Foreskin keratinocyte (primary cell): ENCODE measurements at places on chromosomes 4 and X.

DNA sequence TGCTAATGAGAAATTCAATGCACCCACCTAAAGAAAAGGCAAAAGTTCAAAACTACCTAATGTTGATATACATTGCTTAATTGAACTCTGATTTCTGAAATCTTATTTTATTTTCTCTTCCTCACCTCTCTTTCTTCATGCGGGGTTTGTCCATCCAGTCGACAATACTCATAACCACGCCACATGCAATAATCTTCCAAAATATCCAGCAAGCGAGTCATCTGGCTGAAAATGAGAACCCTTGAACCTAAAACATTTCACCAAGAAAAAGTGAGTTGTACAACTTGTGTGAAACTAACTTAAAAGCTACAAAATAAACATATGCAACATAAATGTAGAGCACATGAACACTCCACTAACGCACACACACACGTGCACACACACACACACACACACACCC is 26.7 kb downstream of the SMARCA1 start:
- DNase-seq, result peak; percentile 23

DNA sequence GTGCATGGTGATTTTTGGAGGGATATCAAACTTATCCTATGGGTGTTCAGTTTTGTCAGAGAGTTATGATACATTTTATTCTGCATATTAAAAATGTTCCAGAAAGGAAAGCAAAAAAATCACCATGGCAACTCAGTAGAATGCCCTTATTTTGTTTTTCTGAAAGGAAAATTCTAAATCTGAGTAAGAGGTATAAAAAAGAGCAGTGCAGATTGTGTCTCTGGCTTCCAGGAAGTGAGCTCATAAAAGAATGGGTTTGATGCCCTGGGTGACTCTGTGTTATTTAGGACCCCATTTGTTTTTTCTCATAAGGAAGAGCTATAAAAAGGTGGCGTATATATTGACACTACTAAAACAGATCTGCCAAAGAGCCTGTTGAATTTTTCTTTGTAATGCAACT is 128.8 kb downstream of the UCHL1 start:
- no peak for DNase-seq

DNA sequence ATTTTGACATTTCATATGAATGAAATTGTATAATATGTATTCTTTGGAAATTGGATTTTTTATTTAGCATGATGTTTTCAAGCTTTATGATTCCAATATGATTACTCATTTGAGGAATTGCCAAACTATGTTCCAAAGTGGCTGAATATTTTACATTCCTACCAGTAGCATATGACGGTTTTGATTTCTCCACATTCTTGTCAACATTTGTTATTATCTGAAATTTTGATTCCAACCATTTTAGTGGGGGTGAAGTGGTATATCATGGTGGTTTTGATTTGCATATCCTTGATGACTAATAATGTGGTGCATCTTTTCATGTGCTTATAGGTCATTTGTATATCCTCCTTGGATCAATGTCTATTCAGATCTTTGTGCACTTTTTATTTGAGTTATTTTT is 2.6 kb upstream of the BEX1 start:
- DNase-seq, result no peak

DNA sequence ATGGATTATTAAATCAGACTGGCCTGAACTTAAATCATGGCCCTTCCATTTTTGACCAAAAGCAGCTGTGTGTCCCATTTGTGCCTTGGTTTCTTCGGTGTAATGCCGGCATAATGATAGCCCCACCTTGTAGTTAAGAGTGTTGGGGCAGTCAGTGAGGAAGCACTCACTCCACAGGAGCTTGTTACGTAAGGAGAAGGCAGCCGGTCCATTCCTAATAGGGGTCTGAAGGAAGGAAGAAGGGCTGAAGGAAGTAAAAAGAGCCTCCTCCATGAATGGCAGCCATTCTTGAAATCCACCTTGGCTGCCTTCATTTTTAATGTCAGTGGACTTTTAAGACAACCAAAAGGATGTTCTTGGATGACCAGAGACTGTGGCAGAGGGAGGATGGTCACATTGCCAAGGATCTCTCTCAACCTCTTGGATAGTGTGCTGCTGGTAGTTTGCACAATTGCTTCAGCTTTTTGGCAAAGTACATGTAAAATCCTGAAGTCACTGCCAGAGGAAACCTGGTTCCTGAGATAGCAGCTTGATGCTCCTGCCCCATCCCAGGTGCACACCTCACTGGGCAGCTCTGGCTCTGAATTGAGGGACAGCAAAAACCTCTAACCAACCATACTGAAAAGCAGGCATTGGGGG is 113.5 kb downstream of the PTTG2 start:
- DNase-seq, result no peak

- peak; percentile 27 for DNase-seq
These were observed 227.4 kb downstream of the MAPK10 start for GRCh38 chr4:86132468-86132867.
